ENCODE measurements at places on chromosomes 2 and 18.
A peak's percentile ranks its signal among the peaks of the same experiment; 100 is the strongest.

- peak; percentile 55 for DNase-seq
Measured at GRCh38 chr2:174603280-174603679, 5.7 kb upstream of the WIPF1 start.

GRCh38 chr2:201440182-201440581 is 11.1 kb downstream of the TRAK2 start:
- DNase-seq: no peak

DNA sequence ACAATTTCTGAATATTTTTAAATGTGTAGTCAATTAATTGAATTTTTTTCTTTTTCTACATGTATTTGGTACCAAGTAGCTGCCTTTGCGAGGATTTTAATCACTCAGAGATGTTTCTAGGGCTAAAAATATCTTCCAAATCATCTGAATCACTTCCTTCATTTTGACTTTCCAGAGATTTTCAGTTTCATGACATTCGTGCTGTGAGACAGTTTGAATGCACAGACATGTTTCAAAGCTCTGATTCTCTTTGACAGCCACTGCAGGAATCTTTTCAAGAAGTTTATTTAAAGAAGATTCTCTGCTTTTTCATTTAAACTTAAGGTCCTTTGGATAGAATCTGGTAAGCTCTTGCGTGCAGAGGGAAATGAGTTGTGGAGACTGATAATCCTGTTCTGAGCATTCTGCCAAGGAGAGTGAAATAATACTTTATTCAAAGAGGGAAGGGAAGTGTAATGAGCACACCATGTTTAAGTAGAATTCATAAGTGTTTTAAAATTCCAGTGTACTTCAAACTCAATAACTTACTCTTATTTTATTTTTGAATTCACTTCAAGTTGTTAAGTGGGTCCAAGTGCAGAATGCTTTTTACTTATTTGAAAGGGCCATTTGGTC is 9.7 kb downstream of the CYBRD1 start:
- no peak for DNase-seq

DNA sequence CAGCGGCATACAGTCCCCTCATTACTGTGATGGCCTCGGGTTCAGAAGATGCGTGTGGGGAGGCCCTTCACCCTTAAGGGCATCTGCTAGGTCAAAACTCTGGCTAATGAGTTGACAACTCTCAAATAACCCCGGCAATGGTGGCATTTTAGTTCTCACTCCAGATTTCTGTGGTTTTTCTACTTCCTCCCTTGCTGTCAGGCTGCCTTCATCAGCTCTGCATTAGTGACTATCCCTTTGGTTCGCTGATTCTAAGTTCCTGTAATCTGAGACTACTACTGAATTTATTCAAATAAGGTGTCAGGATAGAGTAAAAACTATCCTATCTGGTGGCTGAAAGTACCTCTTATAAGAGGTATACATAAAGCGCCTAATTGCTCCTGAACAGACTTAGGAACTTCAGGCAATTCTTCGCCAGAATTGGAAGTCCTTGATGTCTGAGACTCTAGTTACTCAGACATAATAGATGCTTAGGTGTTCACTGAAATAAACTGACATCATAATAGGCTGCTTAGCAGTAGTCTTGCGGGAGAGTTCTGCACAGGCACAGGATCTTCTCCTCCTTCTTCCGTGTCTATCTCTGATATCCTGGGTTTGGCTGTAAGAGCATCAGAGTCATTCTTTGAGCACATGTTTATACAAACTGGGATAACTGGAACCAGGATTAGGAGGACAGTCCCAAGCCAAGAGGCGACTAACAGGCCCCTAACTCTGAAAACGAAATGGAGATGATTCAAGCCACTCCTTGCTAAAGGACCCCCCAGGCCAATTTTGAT is 194.5 kb downstream of the DNER start:
- no peak for DNase-seq

DNA sequence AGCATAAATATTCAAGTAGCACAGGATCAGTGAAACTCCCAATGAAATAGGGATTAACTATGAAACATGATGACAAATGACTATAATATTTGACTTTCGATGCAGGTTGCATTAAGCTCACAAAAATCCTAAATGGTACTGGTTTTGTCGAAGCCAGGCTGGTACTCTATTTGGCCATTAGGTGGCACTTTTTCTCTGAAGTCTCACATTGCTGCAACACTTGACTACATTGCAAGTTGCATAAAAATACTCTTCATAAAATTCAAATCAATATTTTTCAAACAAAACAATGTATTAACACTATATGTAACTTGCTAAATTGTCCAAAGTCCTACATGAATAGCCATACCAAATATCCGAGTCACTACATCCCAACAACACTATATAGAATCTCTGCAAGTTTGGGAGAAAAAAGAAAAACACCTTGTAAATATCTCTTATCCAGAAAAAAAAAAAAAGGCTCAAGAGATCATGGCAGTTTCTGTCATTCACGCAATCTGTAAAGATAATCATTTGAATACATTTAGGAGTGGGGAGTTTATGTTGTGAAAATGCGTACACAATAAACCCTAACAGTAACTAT is 9.5 kb downstream of the RTTN start:
- no peak for DNase-seq

DNA sequence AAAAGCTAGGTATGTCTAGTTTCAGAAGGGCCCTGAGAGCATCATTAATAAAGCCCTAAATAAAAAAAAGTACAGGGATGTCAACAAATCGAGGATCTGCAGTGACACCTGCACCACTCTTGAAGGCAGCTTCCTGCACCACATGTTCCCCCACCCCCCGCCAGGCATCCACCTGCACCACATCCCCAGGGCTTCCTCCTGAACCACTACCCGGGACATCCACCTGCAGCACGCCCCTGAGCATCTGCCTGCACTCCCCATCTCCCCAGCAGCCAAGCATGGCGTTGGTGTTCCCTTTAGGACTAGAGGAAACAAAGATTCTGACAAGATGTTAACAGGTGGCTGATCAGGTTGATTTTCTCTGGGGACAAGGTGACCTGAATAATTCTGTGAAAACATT is 55.2 kb downstream of the DLGAP1 start:
- no peak for DNase-seq

- DNase-seq: no peak
Measured at GRCh38 chr2:105103481-105103880, 65.6 kb downstream of the MRPS9 start.

DNA sequence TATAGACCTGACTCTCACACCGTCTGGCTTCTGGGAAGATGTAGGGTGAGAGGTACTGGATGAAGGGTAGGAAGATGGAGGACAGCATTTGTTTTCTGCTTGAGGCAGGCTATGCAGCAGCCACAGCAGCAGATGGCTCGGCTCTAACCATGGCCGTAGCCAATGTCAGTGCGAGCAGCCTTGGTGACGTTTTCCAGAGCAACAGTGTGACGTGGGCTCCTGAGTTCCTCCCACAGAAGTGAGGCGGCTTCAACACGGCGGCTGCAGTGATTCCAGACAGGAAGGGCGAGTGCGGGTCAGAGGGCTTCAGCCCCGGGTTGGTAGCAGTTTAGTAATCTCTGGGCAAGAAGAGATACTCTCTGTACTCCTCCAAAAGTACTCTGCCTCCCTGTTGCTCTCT is 133.0 kb upstream of the MYT1L start:
- DNase-seq: no peak

- no peak for DNase-seq
Measured at GRCh38 chr2:23350041-23350791, 34.8 kb upstream of the KLHL29 start.

GRCh38 chr2:26080356-26080755 is 46.5 kb downstream of the RAB10 start:
- DNase-seq: no peak

Measured in stimulated activated naive CD4-positive, alpha-beta T cell (primary cell).